ENCODE measurements at places on chromosomes 5 and 9.

DNA sequence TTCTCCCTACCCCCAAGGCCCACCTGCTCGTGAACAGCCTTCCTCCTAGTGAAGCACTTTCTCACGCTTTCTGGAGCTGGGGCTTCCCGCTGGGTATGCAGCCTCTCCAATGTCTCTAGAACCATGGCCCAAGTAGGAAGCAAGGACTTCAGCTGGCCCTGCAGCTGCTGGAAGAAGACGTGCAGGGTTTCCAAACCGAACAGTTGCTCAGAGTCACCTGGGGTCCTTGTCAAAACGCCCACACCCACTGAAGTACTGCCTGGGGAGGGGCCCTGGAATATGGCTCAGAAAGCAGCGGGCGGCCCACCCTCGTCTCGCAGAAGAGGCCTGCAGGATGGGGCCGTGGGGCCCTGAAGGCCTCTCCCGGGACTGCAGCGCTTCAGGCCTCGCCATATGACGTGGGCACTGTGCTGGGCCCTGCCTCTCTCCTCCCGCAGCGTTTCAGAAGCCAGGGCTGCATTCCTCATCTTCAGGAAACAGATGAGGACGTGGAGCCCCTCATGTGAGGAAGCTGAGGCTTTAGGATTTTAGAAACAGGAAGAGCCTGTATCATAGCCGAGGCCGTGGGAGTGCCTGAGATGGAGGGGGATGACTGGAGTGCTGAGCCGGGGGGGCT is 116.0 kb upstream of the LMX1B start:
- DNase-seq: no peak

DNA sequence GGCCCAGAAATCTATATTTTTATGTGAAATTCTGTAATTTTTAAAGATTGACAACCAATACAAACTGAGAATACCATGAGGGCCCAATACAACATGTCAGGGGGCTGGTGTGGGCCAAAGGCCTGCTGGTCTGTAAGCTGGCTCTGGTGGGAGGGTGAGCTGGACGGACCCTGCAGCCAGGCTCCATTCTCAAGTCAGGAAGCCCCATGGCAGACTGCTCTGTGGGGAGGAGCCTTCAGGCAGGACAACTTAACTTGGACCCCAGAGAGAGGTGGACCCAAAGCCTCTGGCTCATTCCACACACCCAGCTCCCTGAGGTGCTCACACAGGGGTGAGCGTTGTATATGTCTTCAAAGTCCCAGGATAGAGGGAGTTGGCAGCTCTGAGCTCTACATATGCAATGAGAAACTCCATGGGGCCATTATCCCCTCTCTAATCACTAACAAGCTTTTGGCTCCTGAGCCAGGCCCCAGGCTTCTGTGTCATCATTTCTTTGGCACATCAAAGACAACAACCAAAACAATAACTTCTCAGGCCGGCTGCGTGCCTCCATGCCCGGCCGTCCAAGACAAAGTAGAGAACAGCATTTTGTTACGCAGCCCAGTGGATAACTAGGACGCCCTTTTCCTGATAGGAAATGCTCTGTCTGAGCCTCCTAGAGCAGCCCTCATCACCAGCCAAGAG is 6.4 kb downstream of the SEPTIN8 start:
- DNase-seq: no peak

- no peak for DNase-seq
Observed at GRCh38 chr5:118918232-118918631, 70.1 kb downstream of the DTWD2 start.

GRCh38 chr9:91562416-91562815 is 138.8 kb upstream of the NFIL3 start:
- DNase-seq: no peak

DNA sequence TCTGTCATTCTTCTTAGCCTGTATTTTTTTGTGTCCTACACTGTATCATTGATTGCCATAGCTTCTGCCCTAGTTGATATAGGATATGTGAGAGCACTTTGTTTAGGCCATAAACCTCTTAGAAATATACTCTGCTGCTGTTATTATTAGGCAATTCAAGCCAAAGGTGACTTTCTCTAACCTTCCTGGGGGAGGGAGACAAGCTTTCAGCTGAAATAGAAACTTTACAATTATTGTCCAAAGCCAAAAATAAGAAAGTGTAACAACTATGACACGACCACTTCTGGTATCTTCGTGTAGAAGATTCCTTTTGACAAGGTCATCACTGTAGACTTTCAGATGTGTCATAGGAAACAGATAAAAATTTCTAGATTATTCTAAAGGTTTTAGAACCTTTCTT is 12.2 kb upstream of the CSNK1A1 start:
- no peak for DNase-seq

GRCh38 chr5:179889885-179890284 is 17.8 kb downstream of the TBC1D9B start:
- DNase-seq: no peak

GRCh38 chr5:32712481-32713360 is 1.6 kb downstream of the NPR3 start:
- peak; percentile 66 for DNase-seq

- no peak for DNase-seq
Observed at GRCh38 chr9:136117291-136117915, 1.3 kb downstream of the TMEM250 start.

- no peak for DNase-seq
Observed at GRCh38 chr5:170570476-170570875, 66.7 kb downstream of the KCNIP1 start.
